ENCODE measurements at places on chromosomes 7 and 10.
A peak's percentile ranks its signal among the peaks of the same experiment; 100 is the strongest.

DNA sequence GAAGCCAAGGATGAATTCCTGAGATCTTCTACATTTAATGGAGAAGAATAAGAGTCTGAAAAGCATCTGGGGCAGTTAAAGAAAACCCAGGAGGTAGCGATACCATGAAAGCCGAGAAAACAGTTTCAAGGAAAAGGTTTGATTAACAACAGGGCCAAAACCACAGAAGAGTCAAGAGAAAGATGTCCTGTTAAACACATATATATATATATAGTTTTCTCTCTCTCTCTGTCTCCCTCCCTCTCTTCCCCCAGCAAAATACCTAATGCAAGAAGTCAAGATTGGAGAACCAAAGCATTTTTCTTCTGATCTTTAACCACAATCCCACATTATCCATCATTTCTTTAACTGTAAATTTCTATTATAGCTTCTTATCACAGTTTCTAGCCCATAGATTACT lies 261.4 kb downstream of the SNX13 start:
- no peak for DNase-seq

DNA sequence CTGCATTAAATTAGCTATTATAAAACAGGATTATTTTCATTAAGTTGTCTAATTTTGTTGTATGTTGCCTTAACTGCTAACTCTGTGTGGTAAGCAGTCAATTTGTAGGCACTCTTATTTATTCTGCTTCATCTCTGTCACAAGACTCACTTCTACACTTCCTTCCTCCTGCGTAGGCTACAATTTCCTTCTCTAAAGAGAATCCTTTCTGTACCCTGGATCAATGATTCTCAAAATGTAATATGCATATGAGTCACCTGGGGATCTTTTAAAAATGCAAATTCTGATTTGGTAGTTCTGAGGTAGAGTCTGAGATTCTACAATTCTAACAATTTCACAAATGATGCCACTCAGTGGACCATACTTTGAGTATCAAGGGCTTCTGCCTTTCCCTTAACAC lies 4.4 kb upstream of the UBE2D1 start:
- no peak for DNase-seq

DNA sequence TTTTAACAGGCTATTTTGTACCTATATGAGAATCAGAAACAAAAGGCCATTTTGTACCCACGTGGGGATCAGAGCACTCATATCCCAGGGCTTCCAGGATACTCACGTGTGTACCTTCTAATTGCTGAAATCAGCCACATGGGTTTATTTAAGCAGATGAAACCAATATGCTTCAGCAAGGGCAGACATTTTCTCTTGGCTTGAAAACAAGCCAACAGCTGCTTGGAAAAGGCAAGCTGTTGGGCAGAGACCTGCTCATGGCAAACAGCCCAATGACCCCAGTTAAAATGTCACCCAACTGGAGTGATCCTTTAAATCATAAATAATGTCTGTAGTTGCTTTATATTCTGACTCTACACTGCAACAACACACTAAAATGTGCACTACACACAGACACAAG lies 26.5 kb upstream of the TOMM7 start:
- DNase-seq: no peak

- DNase-seq: no peak
Measured at GRCh38 chr7:146698995-146699610, 582.5 kb downstream of the CNTNAP2 start.

- no peak for DNase-seq
Measured at GRCh38 chr10:82071231-82071630, 196.2 kb downstream of the NRG3 start.

GRCh38 chr7:111312966-111313365 lies 222.0 kb downstream of the LRRN3 start:
- no peak for DNase-seq

GRCh38 chr7:106864298-106865081 lies 592 bp upstream of the PIK3CG start:
- DNase-seq: no peak

DNA sequence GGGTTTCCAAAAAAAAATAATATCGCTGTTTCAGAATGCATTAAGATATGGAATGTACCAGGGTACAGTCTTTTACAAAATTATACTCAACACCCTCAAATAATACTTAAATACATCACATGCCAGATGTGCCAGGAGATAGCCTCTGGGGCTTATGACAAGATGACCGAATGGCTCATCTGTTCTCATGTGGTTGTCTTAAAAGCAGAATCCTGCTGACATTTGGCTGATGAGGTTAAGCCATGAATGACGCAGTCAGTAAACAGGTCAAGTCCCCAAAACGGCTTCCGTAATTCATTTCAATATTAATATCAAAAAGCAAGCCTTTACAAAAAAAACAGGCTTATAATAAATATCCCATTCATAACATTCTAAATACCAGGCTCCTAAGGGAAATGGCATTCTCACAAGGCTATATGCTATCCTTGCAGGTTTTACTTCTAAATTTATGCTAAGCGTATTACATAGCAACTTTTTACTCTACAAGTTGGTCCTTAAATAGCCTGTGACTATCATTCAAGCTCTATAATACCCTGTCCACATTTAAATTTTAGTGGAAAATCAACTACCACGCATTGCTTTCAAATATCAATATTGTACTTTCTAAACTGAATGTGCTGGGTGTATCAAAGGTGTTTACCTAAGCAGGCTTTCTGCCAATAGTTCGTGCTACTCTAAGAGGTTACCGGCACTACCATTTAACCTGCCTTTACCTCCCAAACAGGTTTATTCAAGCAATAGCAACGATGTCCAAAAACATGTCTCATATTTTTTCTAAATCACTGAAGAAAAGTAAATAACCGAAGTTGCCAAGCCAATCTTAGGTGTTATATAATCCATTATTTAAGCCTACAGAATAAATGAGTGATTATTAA lies 15.6 kb downstream of the SMURF1 start:
- DNase-seq: no peak

DNA sequence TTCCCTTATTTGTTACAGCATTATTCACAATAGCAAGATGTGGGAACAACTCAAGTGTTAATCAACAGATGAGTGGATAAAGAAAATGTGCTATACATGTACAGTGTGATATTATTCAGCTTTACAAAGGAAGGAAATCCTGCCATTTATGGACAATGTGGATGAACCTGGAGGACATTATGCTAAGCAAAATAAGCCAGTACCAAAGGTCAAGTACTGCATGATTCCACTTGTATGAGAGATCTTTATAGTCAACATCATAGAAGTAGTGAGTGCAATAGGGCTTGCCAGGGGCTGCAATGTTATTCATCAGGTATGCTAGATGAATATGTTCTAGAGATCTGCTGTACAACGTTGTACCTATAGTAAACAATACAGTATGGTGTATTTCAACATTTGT lies 138.5 kb upstream of the AGR3 start:
- no peak for DNase-seq

- no peak for DNase-seq
Measured at GRCh38 chr7:47394751-47395252, 187.1 kb downstream of the TNS3 start.

DNA sequence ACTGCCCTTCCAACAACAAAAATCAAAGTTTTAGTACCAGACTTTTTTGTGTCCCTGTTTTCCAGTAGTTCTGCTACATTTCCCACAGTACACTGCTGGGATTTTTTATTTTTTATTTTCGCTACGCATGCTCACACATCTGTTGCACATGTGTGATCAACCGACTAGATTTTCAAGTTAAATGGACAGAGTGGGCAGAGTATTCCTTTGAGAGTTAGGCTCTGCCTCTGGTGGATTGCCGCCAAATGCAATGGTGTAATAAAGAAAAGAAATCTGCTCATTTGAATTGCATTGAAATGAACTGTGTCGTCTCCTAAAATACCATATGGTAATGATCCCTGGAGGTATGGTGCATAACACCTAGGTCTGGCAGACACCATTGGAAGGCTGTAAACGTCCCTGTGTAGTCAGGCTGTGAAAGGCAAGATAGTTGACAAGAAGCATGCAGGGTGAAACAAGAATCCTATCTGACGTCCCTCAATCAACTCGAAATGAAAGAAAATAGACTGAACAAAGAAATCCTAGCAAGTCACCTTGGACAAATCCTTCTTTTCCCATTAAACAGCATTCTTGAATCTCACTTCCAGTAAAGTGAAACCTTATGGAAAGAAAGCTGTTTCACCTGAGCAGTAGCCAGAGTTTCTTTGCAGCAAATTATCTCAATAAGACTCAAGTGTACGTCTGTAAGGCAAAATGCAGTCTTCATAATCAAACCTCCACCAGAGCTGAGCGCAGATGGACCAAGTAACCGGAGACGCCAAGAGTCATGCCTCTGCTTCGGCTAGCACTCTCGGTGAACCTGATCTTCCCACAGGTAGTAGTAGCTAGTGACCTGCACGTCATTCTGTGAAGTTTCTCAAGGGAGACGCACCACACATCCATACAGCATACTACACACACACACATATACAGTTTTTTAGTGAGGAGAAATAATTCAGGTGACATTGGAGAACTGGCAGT lies 357.3 kb downstream of the CRPPA start:
- no peak for DNase-seq

DNA sequence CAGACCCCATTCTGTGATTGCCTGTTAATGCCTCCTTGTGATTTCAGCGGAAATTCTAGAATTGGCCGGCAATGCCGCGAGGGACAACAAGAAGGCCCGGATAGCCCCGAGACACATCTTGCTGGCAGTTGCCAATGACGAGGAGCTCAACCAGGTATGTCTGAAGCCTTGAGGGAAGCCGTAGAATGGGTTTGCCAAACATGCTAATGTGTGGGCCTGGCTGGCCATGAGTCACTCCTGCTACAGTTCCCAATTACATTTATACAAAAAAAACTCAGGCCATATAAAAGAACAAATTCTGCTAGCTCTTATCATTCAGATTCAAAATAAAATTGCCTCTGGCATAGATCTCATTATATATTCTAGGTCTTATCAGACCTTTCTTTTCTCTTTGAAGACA lies 37.4 kb downstream of the MACROH2A2 start:
- no peak for DNase-seq

DNA sequence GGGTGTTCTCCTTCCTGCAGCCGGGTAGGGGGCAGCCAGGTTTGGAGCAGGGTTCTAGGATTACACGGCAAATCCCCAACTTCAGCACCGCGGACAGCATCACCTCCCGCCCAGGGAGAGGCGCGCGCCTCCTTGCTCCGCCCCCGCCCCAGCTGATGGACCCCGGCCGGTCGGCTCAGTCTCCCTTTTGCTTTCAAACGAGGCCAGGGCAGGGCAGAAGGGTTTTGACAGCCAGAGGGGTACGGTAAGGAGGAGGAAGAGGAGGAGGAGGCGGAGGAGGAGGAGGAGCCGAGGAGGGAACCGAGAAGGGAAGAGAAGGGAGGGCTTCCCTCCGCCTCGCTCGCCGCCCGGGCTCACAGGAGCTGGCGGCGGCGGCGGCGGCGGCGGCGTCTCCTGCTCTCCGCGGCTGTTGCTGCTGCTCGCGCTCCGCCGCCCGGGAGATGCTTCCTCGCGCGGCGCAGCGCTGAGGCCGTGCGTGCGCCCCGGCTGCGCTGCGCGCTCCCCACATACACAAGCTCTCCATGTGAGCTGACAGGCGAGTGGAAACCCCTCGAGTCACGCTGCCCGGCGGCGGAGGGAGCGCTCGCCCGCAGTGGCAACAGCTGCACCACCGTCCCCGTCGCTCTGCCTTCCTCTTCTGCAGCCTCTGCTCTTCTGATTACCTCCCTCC lies 615 bp upstream of the CNTNAP2 start:
- peak; percentile 70 for DNase-seq
